ENCODE measurements at places on chromosomes 7 and 10. TPM values are rescaled to one million over a fixed set of nuclear protein-coding genes. Genes with fewer than 3 reads are reported as not detected.

- peak; percentile 93 for DNase-seq
These were observed 275.2 kb downstream of the IPMK start for GRCh38 chr10:57992321-57993077.

GRCh38 chr7:37287131-37287855 is 161.4 kb downstream of the ELMO1 start:
- peak; percentile 5 for DNase-seq

DNA sequence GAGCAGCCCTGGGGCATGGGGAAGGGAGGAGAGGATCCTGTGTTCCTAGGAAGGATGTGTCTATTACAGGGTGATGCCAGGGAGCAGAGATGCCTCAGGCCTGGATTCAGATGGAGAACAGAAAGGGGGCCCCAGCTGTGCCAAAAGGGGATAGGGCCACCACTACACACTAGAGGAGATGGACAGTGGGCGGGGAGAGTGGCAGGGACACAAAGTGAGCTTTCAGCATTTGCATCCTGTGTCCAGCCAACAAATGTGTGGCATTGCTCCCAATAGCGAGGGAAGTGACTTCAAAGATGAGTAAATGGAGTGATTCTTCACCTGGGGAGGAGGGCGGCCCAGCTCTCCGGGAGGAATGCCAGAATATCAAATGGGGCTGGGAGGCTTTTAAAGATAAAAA is 64.9 kb upstream of the WAPL start:
- no peak for DNase-seq

- DNase-seq = no peak
These were observed 302.0 kb upstream of the LYZL1 start for GRCh38 chr10:28986856-28987255.

DNA sequence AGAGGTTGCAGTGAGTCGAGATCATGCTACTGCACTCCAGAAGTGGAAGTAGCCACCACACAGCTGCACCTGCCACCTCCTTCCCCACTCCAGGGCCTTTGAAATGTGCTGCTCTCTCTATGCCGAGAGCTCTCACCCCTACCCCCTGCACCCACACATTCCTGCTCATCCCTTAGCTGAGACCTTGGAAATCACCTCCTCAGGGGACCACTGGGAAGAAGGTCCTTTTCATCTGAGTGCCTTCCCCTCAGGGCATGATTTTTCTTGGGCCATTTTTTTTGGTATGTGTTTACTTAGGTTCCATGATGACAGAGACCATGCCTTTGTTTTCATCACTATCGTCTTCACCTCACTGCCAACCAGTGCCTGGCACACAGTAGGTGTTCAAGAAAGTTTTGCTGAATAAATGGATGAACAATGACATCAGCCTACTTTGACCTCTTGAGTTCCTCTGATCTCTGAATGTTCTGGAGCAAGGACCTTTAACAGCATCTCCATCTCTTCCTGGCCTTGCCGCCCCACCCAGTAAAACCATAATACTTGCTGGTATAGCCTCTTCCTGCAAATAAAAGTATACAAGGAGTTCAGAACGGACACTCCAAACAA is 166.6 kb upstream of the KLF14 start:
- no peak for DNase-seq

- peak; percentile 92 for DNase-seq
These were observed 1228.6 kb upstream of the SORCS1 start for GRCh38 chr10:108393089-108393488.

DNA sequence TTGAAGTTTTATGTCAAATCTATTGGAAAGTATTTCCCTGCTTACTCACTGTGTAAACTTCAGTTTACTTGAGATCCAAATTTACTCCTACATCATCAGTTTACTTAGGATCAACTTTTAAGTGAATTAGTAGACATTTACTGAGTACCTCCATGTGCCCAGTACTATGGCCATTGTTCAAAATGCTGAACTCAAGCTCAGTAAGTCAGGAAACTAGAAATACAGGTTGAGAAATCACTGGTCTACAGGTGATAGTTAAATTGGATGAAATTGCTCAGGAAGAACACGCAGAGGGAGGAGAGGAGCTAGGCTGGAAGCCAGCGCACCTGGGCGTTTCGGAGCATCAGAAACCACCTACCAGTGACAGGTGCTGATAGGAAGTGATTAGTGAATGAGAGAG is 25.5 kb upstream of the EBLN1 start:
- peak; percentile 13 for DNase-seq

GRCh38 chr10:786633-787474 is 97.4 kb upstream of the DIP2C start:
- no peak for DNase-seq

DNA sequence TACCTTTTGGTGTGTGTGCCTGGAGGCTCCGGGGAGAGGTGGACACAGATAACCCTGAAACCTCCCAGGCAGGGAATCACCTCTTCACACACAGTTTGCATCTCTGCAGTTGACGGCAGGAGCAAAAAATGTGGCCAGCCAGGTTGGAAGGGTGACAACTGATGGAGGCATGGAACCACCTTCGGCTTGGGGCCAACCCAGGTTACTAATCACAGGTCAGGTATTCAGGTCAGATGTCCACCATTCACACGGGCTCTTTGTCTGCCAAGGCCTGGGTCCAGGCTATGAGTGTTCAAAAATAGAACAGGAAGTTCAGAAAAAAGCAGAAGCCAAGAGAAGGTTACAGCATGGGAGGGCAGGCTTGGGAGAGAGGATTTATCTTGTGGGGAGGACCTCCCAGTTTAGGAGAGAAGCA is 137.2 kb upstream of the EFCAB10 start:
- no peak for DNase-seq

DNA sequence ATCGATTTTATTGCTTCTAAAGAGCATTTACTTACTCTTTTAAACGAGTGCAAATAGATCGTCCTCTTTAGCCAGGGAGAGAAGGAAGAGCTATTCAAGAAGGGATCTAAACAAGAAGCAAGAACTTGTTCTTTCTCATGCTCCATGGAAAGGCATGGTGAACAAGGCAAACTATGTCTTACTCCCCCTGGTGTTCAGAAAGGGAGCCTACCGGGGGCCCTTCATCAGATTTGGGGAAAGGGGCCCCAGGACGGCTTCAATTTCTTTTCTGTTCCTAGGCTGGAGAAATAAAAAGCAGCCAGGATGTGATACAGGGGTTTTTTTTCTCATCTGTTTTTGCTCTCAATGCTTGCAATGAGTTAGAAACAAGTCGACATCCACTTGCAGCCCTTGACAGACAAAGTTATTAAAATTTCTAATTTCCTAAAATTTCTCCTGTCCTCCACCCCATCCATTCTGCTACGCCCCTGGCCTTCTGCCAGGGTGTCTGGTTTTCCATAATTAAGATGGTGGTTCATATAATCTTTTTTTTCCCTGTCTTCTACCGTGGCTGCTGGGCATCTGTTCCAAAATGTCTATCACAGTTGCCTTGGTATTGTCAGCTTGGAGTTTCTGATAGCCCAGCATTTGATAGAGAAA is 214.4 kb downstream of the CREB5 start:
- peak; percentile 52 for DNase-seq

GRCh38 chr10:84205049-84205852 is 10.9 kb downstream of the CDHR1 start:
- DNase-seq = peak; percentile 56

GRCh38 chr7:33536398-33537103 is 368.8 kb upstream of the BMPER start:
- no peak for DNase-seq

- no peak for DNase-seq
These were observed 10.3 kb upstream of the PVRIG start for GRCh38 chr7:100209493-100209892.

GRCh38 chr10:126504761-126505112 is 116.5 kb upstream of the ADAM12 start:
- DNase-seq = no peak

PPP1R9A gene
- total RNA-seq = 1.0 TPM

PNLIP gene
- under 0.01 TPM for total RNA-seq

MRPS33 gene
- total RNA-seq = 25.3 TPM

MOGAT3 gene
- not detected for total RNA-seq

IDI2 gene
- not detected for total RNA-seq

ANKRD30A gene
- total RNA-seq = not detected

FERD3L gene
- not detected for total RNA-seq

CFAP43 gene
- total RNA-seq = 0.26 TPM

TMEM213 gene
- not detected for total RNA-seq
